Retina (tissue), 1 donor: ENCODE measurements at places on chromosomes 12 and 14.

- DNase-seq, result no peak
Observed at GRCh38 chr14:93855737-93856136, 67.5 kb upstream of the PRIMA1 start.

GRCh38 chr14:23404331-23404900 is 3.7 kb downstream of the MYH6 start:
- DNase-seq, result no peak

DNA sequence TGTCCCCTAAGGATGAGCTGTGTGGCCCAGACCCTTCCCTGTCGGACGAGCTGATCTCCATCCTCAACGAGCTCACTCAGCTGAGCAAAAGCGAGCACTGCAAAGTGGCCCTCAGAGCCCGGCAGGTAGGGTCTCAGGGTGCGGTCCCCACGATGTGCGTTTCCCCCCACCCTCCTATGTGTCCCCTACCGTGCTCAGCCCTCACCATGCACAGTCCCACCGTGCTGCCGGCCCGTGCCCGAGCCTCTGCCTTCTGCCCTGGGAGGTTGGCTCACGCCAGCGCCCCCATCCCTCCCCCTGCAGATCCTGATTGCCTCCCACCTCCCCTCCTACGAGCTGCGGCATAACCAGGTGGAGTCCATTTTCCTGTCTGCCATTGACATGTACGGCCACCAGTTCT is 86.6 kb downstream of the FOXN4 start:
- DNase-seq, result no peak

GRCh38 chr14:20971705-20972021 is 16.4 kb downstream of the RNASE2 start:
- DNase-seq, result no peak

DNA sequence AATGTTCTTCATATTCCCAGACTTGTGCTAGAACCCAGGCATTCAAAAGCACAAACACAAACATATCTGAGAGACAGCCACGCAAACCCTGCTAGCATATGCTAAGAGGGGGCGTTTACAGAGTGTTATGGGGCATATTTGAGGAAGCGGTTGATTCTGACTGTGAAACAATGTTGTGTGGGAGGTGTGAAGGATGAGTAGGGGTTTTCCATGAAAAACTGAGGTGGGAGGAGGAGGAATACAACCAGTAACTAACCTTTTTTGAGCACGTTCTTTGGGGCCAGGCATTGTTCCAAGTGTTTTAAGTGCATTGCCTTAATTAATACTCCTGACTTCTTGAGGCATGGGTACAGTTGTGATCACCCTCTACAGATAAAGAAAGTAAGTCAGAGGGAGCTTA is 499.5 kb downstream of the AACS start:
- DNase-seq, result no peak
